ENCODE measurements at places on chromosomes 5 and 9.

DNA sequence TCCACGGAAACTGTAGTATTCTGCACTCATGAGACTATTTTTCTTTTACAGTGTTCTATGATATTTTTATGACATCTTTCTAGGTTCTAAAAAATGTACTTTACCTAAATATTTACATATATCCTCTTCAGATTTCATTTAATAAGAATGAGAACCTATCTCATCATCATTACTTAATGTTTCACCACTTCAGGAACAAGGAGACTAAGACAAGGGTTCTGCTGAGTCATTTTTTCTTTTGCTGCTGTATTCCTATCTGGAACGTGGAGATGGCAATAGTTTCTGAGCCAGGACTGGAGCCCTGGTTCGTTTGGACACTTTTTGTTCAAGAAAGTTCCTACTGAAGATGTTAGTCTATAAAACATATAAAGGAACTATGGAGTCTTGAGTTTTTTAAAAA lies 258.2 kb upstream of the MAP3K1 start:
- peak; percentile 5 for DNase-seq

- no peak for DNase-seq
Observed at GRCh38 chr5:116842514-116842961, 267.9 kb upstream of the SEMA6A start.

DNA sequence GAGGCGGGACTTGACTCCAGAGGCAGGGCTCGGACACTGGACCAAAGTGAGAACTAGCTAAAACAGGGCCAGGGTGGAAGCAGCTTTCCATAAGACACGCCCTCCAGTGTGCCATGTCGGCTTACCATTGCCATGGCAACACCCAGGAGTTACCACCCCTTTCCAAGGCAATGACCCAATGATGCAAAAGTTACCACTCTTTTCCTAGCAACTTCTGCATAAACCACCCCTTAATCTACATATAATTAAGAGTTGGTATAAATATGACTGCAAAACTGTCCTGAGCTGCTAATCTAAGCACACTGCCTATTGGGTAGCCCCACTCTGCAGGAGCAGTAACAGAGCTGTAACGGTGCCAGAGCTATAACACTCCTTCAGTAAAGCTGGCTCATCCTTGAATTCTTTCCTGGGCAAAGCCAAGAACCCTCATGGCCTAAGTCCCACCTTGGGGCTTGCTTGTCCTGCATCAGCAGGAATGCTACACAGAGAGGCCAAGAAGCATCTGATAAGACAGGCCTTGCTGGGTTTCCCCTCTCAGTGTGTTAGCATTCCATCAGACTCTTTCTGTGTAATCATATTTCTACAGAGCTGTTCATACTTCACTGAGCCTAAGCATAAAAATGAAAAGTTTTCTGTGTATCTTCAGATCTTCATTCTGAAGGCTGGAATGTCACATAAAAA lies 262.7 kb upstream of the KLF9 start:
- no peak for DNase-seq

DNA sequence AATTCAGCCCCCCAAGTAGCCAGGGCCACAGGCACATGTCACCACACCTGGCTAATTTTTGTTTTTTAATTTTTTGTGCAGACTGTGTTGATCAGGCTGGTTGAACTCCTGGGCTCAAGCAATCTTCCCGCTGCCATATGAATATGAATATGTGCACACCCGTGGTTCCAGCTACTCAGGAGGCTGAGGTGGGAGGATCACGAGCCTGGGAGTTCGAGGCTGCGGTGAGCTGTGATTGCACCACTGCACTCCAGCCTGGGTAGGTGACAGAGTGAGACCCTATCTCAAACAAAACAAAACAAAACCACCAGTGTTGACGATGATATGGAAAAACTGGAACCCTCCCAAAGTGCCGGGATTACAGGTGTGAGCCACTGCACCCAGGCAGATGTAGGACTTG lies 32.0 kb downstream of the EHMT1 start:
- DNase-seq, result no peak

All from stromal cell of bone marrow (primary cell).